Activated naive CD8-positive, alpha-beta T cell treated with anti-CD3 and anti-CD28 coated beads, Interleukin-2, amount 10 ng/mL, durations not matched to agents 7 days and 5 days (primary cell): ENCODE measurements at places on chromosomes 5 and 9. TPM values are rescaled to one million over a fixed set of nuclear protein-coding genes. Genes with fewer than 3 reads are reported as not detected.
A peak's percentile ranks its signal among the peaks of the same experiment; 100 is the strongest.

Gene PCDHAC2
- total RNA-seq: not detected

Gene SPATA31A3
- total RNA-seq: not detected

Gene MTAP
- 54.5 TPM for total RNA-seq

Gene CPEB4
- 11.8 TPM for total RNA-seq

Gene NEUROG1
- not detected for total RNA-seq

Gene COL23A1
- 0.60 TPM for total RNA-seq

DNA sequence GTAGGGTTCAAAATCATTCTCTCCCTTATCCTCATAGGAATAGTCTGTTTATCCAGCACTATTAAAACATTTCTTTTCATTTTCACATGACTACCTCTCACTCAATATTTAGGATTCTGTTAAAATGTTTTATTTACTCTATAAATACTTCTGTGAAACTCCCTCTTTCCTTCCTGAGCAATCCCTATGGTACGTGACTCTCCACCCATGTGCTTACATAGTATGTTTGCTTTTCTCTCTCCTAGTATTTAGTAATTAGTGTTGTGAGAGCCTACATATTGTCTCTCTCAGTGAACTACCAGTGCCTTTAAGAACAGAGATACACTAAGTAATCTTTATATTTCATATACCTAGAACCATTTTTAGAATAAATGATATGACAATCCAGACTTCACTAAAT is 46.0 kb downstream of the PTPRD start:
- no peak overlapping the region for H3K4me3 ChIP-seq
- no peaks in the 10 kb centered on the region for H3K27me3 ChIP-seq
- no peak overlapping the region for H3K27ac ChIP-seq
- DNase-seq: no peak
- no peaks in the 10 kb centered on the region for H3K36me3 ChIP-seq

DNA sequence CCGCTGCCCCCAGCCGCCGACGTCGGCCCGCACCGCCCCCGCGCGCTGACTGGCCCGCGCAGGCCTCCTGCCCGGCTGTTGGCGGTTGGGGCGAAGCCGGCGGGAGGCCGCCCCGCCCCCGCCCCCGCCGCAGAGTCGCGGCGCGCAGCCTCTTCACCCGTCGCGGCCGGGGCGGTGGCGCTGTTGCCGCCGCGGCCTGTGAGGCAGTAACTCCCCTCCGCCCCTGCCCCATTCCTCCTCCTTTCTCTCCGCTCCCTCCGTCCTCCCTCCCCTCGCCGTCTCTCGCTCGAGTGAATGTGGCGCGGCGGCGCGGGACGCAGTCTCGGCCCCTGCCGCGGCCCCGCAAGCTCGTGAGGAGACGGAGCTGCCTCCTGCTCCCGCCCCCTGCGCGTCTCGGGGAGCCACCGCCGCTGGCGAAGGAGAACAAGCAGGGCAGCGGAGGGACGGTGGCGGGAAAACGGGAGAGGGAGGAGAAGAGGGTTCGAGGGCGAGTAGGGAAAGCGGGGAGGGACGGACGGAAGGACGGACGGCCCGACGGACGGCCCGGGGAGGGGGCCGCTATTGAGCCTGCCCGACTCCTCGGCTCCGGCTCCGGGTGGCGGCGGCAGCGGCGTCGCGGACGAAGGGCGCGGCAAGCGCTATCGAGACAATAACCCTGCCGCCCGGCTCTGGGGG is 637 bp upstream of the ERBIN start:
- peaks cover 23% of the 10 kb centered on the region for H3K4me1 ChIP-seq
- H3K27me3 ChIP-seq: peaks cover 14% of the 10 kb centered on the region
- DNase-seq: no peak

- H3K27ac ChIP-seq: no peak overlapping the region
- H3K27me3 ChIP-seq: peaks cover 4% of the 10 kb centered on the region
- no peak for DNase-seq
- peaks cover 1% of the 10 kb centered on the region for H3K4me1 ChIP-seq
- no peak overlapping the region for H3K4me3 ChIP-seq
These were observed 5.7 kb upstream of the GAPVD1 start for GRCh38 chr9:125255781-125256391.

DNA sequence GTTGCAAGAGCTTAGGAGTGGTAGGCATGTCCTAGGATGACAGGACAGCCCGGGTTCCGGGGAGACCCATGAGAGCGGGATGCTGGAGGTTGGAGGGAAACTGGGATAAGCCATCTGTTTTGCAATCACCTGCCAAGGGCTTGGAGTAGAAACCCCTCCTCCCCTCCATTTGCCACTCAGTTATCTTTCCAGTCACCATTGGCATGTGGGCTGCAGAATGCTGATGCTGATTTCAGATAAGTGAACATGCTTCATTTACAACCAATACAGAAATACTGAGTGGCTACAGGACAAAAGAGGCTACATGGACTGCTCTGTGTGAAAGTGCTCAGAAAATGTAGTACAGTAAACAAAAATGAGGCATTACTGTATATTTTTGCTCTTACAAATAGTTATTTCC is 93.4 kb upstream of the KIF2A start:
- H3K36me3 ChIP-seq: no peaks in the 10 kb centered on the region
- peaks cover 5% of the 10 kb centered on the region for H3K4me1 ChIP-seq
- no peak overlapping the region for H3K27ac ChIP-seq
- no peak for DNase-seq

GRCh38 chr9:4507306-4508130 is 17.2 kb downstream of the SLC1A1 start:
- H3K27me3 ChIP-seq: peaks cover 3% of the 10 kb centered on the region
- DNase-seq: no peak
- no peak overlapping the region for H3K4me3 ChIP-seq

- H3K36me3 ChIP-seq: peaks cover 26% of the 10 kb centered on the region
- no peaks in the 10 kb centered on the region for H3K27me3 ChIP-seq
- H3K4me1 ChIP-seq: peaks cover 2% of the 10 kb centered on the region
- DNase-seq: no peak
- H3K27ac ChIP-seq: no peak overlapping the region
- no peak overlapping the region for H3K4me3 ChIP-seq
These were observed 56.7 kb downstream of the APC start for GRCh38 chr5:112794410-112794809.

GRCh38 chr5:25190521-25191000 is 545.8 kb upstream of the CDH10 start:
- DNase-seq: peak; percentile 28
- H3K4me1 ChIP-seq: no peaks in the 10 kb centered on the region
- no peak overlapping the region for H3K4me3 ChIP-seq
- no peaks in the 10 kb centered on the region for H3K36me3 ChIP-seq

GRCh38 chr9:76987594-76988200 is 31.8 kb upstream of the FOXB2 start:
- no peak overlapping the region for H3K27ac ChIP-seq
- H3K27me3 ChIP-seq: peaks cover 13% of the 10 kb centered on the region
- no peak overlapping the region for H3K4me3 ChIP-seq
- no peak for DNase-seq

DNA sequence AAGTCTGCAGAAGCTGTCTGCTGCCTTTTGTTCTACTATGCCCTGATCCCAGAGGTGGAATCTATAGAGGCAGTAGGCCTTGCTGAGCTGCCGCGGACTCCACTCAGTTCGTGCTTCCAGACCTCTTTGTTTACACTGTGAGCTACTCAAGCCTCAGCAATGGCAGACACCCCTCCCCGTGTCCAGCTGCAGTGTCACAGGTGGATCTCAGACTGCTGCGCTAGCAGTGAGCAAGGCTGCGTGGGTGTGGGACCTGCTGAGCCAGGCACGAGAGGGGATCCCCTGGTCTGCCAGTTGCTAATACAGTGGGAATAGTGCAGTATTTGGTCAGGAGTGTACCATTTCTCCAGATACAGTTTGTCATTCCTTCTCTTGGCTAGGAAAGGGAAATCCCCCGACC is 99.6 kb downstream of the SLCO4C1 start:
- no peak for DNase-seq
- no peaks in the 10 kb centered on the region for H3K4me1 ChIP-seq
- H3K27ac ChIP-seq: no peak overlapping the region

DNA sequence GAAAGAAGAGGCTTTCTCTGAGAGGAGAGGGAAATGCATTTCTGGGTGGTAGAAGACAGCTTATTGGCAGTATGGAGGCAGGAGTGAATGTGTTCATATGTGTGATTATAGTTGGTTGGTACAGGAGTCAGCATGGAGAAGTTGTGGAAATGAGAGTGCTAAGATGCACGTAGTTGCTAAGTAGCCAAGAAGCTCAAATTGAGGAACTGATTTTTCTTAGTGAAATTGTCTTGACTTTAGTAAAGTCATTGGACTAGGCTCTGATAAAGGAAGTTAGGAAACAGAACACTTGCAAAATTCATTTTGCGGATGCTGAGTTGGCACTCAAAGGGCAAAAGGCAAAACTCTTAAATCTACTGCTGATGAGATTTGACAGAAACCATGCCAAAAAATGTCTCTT is 158.9 kb upstream of the VCAN start:
- no peak for DNase-seq
- H3K4me1 ChIP-seq: no peaks in the 10 kb centered on the region

- no peak overlapping the region for H3K27ac ChIP-seq
- H3K27me3 ChIP-seq: peaks cover 10% of the 10 kb centered on the region
- no peak for DNase-seq
- H3K36me3 ChIP-seq: no peaks in the 10 kb centered on the region
- H3K4me1 ChIP-seq: no peaks in the 10 kb centered on the region
These were observed 132.6 kb upstream of the IRX4 start for GRCh38 chr5:2015124-2015848.

DNA sequence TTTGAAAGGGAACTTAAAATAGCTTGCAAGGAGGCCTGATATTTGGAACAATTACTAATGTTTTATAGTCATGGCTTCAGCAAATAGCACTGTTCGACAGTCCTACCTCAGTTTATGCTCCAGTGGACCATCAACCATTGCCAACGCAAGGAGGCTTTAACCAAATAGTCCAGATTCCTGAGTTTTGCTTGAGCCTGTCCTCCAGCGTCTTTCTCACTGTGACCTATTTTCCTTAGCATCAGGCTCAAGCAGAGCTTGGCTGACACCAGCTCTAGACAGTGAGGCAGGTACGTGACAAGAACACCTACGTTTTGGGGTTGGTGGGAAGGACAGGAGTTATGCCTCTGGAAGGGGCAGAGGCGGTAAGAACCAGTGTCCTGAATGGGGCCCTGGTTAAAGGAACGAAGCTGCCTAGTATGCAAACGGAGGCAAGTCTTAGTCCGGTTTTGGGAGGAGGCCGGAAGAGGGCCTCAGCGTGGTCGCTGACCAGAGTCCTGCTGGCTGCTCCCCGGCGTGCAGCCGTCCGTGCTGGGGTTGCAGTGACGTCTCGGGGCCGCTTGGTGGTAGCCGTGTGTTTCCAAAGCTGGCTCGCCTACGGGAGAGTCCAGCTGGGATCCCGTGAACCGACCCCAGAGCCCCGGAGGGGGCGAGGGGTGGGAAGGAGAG is 998 bp upstream of the FGF18 start:
- H3K27me3 ChIP-seq: peaks cover 20% of the 10 kb centered on the region
- no peak overlapping the region for H3K27ac ChIP-seq
- peak; percentile 75 for DNase-seq
- peak overlapping the region; percentile 78 for H3K4me3 ChIP-seq
- H3K36me3 ChIP-seq: peaks cover 2% of the 10 kb centered on the region

DNA sequence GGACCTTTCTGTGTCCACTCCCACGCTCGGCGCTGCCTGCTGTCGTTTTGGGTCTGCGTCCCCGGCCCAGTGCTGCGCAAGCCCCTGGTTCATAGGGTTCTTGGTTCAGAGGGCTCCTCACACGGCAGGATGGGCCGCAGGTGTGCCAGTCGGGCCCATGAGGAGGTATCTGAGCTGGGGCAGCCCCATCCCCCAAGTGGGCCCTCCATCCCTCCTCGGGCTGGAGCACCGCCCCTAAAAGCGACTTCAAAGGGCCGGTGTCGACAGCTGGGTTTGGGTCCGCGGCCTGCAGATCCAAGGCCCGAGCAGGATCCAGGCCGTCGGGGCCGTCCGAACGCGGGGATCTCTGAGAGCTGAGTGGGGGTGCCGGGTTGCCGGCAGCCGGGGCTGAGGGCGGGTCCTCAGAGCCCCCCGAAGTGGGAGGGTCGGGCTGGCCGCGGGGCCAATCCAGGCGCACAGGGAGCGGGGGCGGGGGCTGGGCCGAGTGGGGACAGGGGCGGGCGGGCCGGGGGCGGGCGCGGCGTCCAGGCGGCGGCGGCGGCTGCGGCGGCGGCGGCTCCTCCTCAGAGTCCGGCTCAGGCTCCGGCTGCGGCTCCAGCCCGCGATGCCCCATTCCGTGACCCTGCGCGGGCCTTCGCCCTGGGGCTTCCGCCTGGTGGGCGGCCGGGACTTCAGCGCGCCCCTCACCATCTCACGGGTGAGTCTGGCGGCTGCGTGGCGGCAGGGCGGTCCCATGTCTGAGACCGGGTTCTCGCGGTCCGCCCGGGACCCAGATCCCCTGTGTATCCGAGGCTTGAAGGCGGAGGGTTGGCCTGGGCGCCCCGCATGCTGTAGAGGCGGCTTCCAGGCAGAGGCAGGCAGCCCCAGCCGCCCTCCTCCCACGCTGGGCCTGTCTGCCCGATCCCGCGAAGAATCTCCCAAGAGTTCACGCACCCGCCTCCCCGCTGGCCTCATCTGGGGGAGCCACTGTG is at the start of gene PDLIM4:
Gene PDLIM4, plus strand, starts transcription at position 566 of the 971 bp plus-strand sequence. Its CDS starts 39 bp downstream, at position 605.
- H3K36me3 ChIP-seq: no peaks in the 10 kb centered on the region
- H3K27ac ChIP-seq: no peak within 1 kb of the TSS
- peak within 1 kb of the TSS; percentile 41 for H3K4me3 ChIP-seq

DNA sequence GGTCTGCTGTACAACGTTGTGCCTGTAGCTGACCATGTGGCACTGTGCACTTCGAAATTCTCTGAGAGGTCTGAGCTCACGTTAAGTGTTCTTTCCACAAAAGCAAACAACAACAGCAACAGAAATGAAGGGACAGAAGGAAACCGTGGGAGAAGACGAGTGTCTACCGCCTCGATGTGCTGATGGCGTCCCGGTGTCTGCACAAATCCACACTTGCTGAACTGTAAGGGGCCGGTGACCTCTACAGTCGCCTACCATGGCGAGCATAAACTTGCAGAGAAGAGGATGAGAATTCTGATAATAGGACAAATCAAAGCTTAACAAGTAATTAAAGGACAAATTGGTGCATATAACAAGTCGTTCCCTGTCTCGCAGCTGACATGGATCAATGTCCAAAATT is 114.0 kb downstream of the ADAMTS2 start:
- no peaks in the 10 kb centered on the region for H3K27me3 ChIP-seq
- DNase-seq: no peak
- no peak overlapping the region for H3K27ac ChIP-seq
- no peak overlapping the region for H3K4me3 ChIP-seq
- H3K4me1 ChIP-seq: no peaks in the 10 kb centered on the region
- H3K36me3 ChIP-seq: no peaks in the 10 kb centered on the region

GRCh38 chr9:99154356-99154755 is 49.4 kb downstream of the TGFBR1 start:
- H3K27ac ChIP-seq: no peak overlapping the region
- H3K4me3 ChIP-seq: no peak overlapping the region
- peaks cover 34% of the 10 kb centered on the region for H3K36me3 ChIP-seq
- H3K27me3 ChIP-seq: peaks cover 12% of the 10 kb centered on the region
- no peak for DNase-seq
- peaks cover 26% of the 10 kb centered on the region for H3K4me1 ChIP-seq

DNA sequence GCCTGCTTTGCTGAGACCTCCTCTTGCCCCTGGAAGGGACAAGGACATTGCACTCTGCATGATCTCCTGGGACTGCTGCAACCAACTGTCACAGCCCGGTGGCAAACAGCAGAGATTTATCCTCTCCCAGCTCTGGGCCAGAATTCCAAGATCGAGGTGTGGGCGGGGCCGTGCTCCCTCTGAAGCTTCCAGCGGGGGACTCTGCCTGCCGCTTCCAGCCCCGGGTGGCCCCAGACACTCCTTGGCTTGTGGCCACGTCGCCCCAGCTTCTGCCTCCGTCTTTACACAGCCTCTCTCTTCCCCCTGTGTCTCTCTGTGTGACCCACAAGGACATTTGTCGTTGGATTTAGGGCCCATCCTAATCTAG is 67.1 kb downstream of the COL5A1 start:
- H3K27me3 ChIP-seq: no peaks in the 10 kb centered on the region
- H3K4me3 ChIP-seq: no peak overlapping the region
- no peaks in the 10 kb centered on the region for H3K4me1 ChIP-seq
- H3K27ac ChIP-seq: no peak overlapping the region
- H3K36me3 ChIP-seq: no peaks in the 10 kb centered on the region
